Naive thymus-derived CD4-positive, alpha-beta T cell (primary cell): ENCODE measurements at places on chromosomes 3 and 15. TPM values are rescaled to one million over a fixed set of nuclear protein-coding genes. Genes with fewer than 3 reads are reported as not detected.

DNA sequence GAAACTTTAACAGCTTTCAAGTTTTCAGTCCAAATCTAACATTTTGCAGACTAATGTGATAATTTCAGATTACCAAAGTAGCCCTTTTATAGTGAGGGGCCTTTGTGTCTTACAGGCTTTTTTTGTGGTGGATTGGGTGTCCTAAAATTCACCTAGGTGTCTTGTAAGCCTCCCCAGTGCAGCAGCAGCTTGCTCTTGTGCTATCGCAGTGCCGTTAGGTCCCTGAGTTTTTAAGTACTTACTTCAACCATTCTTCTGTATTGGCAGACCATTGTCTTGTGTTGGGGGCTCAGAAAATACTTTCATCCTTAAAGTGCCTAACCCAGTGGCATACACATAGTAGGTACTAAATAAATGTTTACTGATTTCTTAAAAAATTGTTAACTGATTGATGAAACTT lies 2.1 kb downstream of the PDE8A start:
- no peak for DNase-seq

- no peak for DNase-seq
Observed at GRCh38 chr15:80514071-80514780, 110.0 kb downstream of the ARNT2 start.

DNA sequence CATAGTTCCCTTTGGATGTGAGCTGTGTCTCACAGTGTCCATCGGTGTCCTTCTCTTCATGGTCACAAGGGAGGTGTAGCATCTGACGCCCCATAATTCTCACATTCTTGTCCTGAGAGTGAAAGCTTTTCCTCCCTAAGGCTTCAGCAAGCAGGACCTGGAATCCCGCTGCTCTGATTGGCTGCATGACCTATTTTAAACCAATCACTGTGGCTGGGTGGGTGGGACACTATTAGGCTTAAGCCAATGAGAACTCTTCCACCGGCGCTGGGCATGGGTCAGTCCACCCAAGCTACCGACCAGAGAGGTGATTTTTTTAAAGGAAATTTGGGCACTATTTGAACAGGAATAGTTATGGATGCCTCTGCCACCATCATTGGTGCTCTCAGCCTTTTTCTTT lies 385.9 kb downstream of the MFSD1 start:
- no peak for DNase-seq

GRCh38 chr3:49673121-49673714 lies 933 bp upstream of the APEH start:
- DNase-seq: no peak

GRCh38 chr3:195077611-195078540 lies 193.1 kb downstream of the XXYLT1 start:
- no peak for DNase-seq

DNA sequence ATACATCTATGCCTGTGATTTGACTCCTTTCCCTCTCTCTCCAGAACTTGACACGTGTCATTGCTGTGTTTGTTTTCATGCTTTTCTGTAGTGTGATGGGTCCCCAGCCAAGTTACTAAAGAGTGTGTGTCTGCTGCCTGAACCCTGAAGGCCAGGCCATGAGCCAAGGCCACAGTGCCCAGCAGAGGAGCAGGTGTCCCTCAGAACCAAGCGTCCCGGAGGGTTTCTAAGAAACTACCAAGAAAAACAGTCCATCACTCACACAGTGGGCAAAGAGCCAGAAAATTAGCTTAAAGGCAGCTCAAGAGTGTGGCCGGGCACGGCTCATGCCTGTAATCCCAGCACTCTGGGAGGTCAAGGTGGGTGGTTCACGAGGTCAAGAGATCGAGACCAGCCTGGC lies 35.2 kb downstream of the FBXO45 start:
- no peak for DNase-seq

DNA sequence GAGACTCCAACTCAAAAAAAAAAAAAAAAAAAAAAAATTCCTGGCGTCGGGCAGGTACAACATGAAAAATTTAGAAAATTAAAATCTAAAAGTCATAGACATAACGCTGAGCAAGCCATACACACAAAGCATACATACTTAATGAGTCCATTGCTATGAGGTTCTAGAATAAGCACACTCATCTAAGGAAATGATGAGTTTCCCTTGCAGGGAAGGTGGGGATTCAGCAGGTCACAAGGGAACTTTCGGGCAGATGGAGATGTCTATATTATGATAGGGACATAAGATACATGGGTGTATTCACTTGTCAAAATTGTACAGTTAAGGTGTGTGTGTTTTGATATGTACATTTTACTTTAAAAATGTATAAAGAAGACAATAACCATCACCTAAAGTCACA lies 120.2 kb upstream of the LIPC start:
- no peak for DNase-seq

DNA sequence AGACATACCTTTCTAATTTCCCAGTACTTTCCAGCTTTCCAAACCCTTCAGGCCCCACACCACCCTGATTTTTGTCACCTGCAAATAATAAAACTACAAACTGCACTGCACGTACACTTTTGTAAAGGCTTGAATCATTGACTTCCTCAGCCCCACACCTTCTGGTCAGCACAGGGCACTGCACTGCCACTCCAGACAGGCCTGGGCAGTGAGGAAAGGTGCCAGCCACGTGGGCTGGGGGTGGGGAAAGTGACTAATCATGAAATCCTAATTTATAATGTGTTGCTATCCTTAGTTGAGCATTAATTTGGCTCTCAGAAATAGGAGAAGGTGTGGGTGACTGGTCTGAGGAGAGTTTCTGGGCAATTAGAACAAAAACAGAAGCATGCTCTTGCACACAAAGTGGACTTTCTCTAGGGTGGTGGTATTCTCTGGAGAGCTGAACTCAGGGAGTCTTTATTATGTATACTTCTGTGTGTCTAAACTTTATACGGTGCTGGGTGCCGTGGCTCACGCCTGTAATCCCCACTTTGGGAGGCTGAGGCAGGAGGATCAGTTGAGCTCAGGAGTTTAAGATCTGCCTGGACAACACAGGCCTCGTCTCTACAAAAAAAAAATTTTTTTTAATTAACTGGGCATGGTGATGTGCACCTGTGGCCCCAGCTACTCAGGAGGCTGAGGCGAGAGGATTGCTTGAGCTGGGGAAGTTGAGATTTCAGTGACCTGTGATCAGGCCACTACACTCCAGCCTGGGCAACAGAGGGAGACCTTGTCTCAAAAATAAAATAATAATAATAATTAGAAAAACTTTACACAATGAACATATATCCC lies 58.2 kb upstream of the FLNB start:
- DNase-seq: no peak

DNA sequence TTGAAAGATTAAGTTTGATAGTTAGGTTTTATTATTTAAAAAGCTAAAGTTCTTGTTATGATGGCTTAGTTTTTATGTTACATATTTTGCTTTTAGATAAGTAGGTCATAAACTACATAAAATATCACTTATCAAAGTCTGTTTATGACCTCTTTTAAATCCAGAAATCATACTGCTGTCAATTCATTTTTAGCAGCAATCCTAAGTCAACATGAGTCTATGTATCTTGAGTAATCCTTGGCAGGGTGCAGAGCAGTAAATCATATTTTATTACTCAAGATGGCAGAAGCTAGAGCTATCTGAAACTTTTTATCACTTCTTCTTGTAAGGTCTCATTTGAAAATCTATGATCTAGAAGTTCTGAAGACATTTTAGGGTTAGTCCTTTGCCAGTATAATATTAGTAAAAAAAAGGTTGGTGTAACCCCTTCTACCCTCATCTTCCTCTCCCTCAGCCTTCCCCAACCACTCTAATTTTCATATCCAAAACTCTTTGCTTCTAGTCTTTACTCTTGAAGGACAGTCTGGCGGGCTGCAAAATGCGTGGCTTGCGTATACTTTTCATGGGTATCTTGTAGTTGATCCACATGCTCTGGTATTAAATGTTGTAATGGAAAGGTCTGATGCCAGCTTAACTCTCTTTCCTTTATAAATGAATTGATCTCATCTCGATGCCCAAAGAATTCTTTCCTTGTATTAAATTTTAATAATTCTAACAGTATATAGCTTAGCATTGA lies 134.0 kb upstream of the THRB start:
- DNase-seq: no peak

DNA sequence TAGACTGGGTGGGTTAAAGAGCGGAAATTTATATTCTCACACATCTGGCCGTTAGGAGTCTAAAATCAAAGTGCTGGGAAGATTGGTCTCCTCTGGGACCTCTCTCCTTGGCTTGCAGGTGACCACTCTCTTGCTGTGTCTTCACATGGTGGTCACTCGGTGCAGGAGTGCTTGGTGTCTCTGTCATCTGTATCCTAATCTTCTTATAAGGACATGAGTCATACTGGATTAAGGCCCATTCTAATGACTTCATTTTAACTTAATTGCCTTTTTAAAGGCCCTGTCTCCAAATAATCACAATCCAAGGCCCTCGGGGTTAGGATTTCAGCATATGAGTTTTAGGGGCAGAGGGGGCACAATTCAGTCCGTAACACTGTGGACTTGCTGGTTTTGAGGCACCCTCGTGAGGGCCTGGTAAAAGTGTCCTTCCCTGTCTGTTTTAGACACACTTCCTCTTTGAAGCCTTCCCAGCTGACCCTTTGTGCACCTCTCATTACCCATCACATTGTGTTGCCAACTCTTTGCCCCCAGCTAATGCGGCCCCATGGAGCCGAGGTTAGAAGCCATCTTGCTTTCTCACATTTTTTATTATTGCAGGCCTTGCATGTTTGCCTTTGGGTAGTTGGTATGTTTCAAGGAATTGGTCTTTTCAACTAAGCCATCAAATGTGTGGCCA lies 3.2 kb downstream of the XYLB start:
- DNase-seq: no peak

- no peak for DNase-seq
Observed at GRCh38 chr3:138114988-138115971, at the start of gene DZIP1L. Gene DZIP1L, minus strand, starts transcription at chr3:138115608. Its CDS starts 11,637 bp downstream, at chr3:138103971.

- DNase-seq: no peak
Observed at GRCh38 chr3:158486200-158486599, 84.8 kb upstream of the MLF1 start.

DNA sequence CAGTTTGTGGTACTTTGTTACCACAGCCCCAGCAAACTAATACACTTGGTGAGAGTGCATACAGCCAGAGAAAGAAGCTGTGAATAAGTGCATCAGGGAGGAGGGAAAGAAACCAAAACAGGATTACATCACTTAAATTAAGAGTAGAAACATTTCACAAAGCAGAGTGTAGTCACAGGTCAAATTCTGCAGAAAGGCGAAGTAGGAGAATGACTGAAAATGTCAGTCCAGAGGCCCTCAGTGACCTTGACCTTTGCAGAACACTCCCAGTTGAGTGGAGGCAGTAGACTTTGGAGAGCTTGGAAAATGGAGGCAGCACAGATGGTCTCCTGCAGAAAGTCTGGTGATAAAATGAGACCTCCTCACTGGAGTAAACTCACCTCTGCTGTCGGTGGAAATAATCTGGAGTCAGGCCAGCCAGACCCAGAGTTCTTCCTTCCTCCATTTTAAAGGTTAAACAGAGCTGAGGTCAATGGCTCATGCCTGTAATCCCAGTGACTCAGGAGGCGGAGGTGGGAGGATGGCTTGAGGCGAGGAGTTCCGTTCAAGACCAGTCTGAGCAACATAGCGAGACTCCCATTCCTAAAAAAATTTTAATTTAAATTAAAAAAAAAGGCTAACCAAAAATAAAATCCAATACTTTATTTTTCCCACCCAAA lies 5.0 kb downstream of the CD86 start:
- DNase-seq: no peak

GRCh38 chr15:60800299-60801072 lies 321.5 kb upstream of the ICE2 start:
- DNase-seq: no peak

GRCh38 chr3:42149532-42149931 lies 58.4 kb downstream of the TRAK1 start:
- DNase-seq: no peak

DNA sequence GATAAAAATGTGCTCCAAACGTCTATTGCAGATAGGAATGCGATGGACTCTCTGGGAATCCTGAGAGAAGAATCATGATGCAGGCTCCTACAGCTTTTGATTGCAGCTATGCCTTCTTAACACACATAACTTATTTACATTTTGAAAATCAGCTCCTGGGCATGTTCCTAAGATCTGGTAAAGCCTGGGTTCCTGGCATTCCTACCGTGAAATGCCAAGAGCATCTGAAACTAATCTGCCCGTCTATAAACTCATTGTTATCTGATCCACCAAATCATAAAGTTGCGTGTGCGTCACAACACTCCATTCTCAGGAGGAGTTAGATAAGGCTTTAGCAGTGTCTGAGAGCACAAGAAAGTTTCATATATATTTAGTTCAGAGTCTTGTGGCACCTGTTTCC lies 79.0 kb upstream of the VGLL3 start:
- no peak for DNase-seq

DNA sequence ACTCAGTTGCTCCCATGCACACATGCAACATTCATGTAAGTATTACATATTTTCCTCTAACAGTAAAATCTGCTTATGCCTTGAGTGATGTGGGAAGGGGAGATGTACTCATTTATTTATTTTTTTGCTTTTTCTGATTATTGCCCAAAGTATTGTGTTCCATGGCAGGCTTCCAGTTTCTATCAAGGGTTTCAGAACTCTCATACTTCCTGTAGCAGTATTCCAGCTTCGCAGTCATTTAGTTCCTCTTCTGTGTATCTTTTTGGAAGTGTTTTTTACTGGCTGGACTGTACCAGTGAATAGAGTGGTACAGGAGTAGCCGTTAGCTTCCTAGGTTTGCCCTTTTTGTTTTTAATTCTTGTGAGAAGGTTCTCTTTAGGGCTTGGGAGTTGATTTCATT lies 26.9 kb downstream of the RAB11A start:
- DNase-seq: no peak

DNA sequence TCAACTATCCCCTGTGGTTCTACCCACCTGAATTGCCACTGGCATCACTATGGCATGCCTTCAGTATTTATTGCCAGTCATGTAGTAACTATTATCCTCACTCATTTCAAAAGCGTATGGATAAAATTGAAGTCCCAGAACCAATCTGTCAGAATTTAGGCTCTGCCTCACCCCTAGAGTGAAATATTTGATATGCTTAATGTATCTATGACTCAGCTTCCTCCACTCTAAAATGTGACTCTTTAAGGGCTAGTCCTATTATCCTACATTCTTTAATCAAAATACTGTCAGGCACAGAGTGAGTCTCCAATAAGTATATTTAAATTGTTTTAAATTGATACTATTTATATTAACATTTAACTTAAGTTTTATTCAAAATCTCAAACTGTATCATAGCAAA lies 27.6 kb downstream of the ARPP21 start:
- no peak for DNase-seq

GRCh38 chr3:38163841-38164642 lies 1.3 kb upstream of the OXSR1 start:
- DNase-seq: no peak

GRCh38 chr3:45497963-45498362 lies 96.6 kb upstream of the LIMD1 start:
- peak; percentile 83 for DNase-seq

GRCh38 chr3:117647435-117647834 lies 937.9 kb downstream of the TUSC7 start:
- no peak for DNase-seq

The PLSCR4 gene
- polyA plus RNA-seq: not detected

The GP9 gene
- polyA plus RNA-seq: not detected

The NANOGP8 gene
- polyA plus RNA-seq: not detected

The TRPM1 gene
- polyA plus RNA-seq: not detected

The NRG4 gene
- polyA plus RNA-seq: not detected

The ZBBX gene
- polyA plus RNA-seq: not detected

The WDR93 gene
- polyA plus RNA-seq: not detected

The PSTPIP1 gene
- polyA plus RNA-seq: 29.1 TPM

The GOLGA8N gene
- polyA plus RNA-seq: not detected

The RHCG gene
- polyA plus RNA-seq: not detected
